ENCODE measurements at places on chromosomes 7 and 10. TPM values are rescaled to one million over a fixed set of nuclear protein-coding genes. Genes with fewer than 3 reads are reported as not detected.

- DNase-seq, result peak; percentile 2
Observed at GRCh38 chr10:24054421-24054820, 154.5 kb upstream of the KIAA1217 start.

DNA sequence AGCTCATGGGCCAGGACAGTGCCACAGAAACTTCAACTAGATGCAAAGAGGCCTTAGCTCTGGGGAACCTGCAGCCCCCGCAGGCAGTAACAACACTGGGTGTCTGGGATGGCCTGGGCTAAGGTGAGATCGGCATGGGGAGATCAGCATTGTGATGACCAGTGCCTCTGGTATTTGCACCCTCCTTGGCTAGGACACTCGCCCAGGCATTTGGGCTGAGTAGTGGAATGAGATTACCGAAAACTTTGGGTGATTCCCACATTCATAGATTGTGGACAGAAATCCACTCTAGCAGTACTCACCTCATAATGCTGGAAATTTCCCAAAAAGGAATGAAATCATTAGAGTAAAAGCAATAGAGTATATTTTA, 70.6 kb upstream of the ZMIZ2 start:
- no peak for DNase-seq

DNA sequence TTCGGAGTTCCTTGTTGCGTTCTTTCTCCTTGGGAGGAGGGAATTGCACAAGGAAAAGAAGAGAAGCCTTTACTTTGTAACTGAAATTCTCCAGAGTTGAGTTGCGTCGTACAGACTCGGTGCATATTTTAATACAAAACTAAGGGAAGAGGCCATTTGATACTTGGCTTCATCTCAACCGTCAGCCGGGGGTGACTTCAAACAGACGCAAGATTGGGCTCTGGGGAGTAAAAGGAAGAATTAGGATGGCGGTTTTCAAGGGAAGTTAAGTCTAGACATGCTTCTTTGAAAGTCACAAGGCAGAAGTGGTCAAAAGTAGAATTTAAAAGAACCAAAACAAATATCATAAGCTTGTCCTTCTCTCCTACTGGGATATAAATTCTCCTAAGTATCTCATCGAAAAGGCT, 1.6 kb downstream of the PRR15 start:
- DNase-seq, result no peak

DNA sequence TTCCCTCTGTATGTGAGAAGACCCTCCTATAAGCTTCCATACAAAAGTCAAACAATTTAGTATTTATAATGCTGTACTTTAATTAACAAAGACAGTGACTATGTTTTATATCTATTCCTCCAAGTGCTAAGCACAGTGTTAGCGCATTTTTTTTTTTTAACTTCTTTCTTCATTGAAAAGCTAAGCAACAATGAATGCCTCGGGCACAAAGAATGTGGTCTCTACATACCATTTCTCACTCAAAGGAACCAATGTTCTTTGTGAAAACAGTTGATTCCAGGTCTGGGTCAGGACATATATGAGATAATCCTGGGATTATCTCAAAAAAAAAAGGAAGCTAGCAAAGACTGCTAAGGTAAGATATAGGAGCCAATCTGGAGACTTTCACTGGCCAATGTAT, 26.2 kb upstream of the REEP3 start:
- no peak for DNase-seq

- DNase-seq, result no peak
Observed at GRCh38 chr10:6148908-6149307, 53.8 kb upstream of the PFKFB3 start.

STAMBPL1 gene
- 4.2 TPM for polyA plus RNA-seq

HOXA9 gene
- polyA plus RNA-seq, result 0.03 TPM

PIP gene
- not detected for polyA plus RNA-seq

All from mammary epithelial cell (primary cell).